ENCODE measurements at places on chromosomes 12 and 14.

DNA sequence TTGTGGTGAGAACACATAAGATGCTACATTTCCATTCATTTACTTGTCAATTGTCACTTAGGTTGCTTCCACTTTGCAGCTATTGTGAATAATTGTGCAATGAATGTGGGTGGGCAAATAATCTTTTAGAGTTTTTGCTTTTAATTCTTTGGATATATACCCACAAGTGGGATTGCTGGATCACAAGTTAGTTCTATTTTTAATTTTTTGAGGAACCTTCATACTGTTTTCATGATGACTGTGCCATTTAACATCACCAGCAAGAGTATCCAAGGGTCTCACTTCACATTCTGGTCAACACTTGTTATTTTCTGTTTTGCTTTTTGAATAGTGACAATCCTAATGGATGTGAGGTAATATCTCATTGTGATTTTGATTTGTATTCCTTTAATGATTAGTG is 10.5 kb downstream of the CLEC6A start:
- no peak for ATAC-seq

GRCh38 chr14:45679853-45680252 is 426.9 kb upstream of the MIS18BP1 start:
- ATAC-seq = peak; percentile 91

DNA sequence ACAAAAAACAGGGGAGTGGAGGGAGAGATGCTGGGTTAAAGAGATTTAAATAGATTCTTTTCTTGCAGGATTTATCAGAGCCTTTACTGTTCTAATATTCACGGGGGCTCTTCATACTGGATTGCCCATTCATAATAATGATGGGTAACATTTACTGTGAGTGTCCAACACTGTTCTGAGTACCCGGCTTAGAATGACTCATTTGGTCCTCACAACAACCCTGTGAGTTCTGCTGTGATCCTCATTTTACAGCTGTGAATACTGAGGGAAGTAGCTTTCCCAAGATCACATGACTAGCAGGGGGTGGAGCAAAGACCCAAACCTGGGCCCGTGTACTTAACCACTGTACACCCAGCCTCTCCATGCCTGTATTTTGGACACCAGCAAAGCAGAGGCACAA is 113.4 kb downstream of the NT5DC3 start:
- no peak for ATAC-seq

DNA sequence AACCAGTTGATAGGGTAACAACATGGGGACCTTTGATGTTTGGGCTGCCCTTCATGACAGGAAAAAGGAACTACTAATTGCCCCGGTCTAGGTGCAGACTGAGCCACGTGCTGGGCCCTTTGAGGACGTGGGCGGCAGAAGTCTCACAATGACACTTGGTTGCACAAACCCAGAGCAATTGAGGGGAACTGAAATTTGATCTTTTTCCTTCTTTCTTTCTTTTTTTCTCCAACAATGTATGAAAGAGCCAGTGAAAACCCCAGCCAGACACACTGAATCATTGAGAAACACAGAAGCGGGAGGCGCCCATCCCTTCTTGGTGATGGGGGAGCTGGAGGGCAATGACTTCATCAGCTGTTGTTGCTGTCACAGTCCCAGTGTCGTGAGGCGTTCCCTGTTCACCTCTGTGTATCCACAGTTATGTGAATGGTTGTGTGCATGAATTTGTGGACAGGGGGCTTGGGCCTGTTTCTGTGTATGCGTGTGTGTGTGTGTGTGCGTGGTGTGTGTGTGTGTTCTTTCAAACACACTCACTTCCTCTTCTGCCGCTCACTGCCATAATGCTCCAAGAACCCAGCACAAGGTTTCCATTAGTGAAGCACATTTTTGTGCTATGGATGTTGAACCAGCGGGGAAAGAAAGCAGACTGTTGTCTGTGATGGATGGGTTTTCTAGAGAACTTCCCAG is 137.5 kb upstream of the CCND2 start:
- ATAC-seq = no peak

DNA sequence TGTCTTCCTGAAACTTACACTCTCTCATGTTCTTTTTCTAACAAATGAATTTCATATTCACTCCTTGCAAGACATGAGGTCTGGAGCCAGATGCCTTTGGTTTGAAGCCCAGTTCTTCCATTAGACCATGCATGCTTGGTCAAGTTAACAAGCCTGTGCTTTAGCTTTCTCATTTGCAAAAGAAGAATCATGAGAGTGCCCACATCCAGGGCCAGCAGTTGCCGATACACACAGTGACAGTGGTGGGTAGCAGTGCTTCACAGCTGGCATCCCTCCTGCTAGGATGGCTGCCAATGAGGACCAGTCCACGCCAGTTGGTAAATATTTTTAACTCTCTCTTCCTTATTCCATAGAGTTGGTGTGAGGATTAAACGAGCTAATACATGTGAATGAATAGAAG is 163.1 kb downstream of the PHLDA1 start:
- ATAC-seq = no peak

DNA sequence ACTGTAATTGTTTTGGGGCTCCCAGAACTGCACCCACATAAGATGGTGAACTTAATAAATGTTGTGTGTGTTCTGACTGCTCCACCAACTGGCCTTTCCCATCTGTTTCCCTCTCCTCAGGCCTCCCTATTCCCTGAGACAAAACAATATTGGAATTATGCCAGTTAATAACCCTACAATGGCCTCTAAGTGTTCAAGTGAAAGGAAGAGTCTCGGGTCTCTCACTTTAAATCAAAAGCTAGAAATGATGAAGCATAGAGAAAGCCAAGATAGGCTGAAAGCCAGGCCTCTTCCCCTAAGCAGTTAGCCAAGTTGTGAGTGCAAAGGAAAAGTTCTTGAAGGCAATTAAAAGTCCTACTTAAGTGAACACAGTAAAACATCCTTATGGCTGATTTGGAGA is 13.4 kb downstream of the ACOT6 start:
- ATAC-seq = no peak

GRCh38 chr12:108647585-108648287 is 14.0 kb upstream of the SELPLG start:
- ATAC-seq = no peak

DNA sequence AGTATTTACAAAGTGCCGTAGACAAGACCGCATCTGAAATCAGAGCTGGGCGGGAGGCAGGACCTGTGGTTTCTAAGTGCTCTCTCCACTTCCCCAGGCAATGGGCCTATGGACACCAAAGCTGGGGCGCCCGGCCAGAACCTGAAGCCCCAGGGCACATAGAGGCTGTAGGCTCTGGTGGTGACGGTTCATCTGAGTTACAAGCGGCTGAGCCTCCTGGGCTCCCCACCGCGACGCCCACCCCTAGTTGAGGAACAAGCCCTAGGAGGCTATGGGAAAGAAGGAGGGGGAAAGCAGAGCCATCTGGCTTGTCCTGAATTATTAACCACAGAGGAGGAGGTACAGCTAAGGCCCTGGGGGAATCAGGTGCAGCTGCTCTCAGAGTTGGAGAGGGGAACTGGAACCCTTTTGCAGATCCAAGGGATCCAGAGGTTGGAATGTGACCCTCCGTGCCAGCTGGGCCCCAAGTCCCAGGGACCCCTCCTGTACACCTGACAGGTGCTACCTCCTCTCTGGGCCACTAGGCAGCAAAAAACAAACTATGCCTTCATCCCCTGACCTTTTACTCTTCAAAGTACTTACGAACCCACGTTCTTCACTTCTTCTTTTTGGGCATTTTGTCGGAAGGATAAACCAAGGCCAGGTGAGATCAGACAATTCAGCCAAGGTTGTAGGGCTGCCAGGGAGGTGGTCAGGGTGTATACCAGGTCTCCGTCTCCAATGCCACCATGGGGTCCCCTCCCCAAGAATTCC is 77.2 kb downstream of the ARL6IP4 start:
- no peak for ATAC-seq

GRCh38 chr12:80192087-80192486 is 92.8 kb downstream of the OTOGL start:
- ATAC-seq = no peak

- ATAC-seq = no peak
Measured at GRCh38 chr12:94080341-94081009, 67.9 kb upstream of the PLXNC1 start.

DNA sequence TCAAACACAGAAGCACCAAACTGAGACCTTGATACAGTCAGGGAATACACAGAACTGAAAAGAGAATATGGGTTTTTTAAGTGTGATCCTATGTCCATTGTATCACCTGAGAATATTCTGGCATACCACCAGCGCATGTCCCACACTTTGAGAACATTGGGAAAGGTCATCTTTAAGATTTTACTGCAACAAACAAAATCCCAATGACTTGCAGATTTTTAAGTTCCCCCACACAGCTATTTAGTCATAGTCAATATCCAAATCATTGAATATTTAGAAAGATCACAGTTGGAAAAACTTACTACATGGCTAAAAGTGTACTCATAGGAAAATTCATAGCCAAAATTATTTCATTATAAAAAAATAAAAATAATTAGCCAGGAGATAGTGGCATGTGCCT is 54.5 kb downstream of the TRPV4 start:
- ATAC-seq = no peak

DNA sequence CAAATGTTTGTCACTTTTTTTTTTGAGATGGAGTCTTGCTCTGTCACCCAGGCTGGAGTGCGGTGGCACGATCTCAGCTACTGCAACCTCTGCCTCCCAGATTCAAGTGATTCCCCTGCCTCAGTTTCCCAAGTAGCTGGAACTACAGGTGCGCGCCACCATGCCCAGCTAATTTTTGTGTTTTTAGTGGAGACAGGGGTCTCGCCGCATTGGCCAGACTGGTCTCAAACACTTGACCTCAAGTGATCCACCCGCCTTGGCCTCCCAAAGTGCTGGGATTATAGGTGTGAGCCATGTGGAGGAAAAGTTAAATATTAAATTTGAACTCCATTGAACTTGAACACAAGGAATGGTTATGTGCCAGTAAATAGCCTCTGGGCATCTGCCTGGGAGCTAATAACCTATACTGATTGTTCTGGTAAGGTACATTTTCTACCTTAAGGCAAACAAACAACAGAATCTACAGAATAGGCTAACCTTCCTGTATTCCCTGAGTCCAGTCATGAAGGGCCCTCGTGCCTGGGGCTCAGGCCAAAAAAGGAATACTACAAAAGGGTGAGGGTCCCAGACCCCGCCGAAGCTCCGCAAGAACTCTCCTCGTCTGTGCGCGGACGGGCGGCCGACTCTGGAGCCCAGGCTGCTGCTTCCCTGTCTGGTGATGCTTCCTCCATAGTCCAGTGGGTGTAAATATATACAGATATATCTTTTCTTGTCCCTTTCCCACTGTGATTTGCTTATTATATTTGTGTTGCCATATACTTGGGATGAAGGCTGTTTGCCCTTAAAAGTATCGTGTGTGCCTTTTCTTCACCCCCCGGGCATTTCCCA is 74.0 kb upstream of the EIF5 start:
- peak; percentile 89 for ATAC-seq

DNA sequence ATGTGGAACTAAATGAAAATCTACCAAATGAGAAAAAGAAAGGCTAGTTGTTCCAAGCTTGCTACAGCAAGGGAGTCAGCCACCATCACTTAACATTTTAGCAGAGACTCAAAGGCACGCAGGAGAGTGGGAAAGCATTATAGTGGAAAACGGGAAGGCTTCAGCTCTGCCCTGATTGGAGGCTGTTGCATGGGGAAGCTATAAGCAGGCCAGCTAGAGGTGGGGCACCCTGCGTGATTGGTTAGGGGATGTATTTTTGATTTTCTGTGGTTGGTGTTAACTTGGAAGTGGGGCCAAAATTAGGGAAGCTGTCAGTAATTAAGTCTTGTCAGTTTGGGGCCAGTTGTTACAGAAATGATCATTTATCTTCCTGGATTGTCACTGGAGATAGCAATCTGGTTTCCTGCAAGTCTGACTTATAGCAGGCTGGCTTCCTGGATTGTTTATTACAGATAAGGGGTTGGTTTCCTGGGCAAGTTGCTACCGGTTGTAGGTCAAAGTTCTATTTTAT is 93.9 kb downstream of the FAR2 start:
- ATAC-seq = peak; percentile 61

- no peak for ATAC-seq
Measured at GRCh38 chr12:10301103-10301502, 6.6 kb upstream of the KLRD1 start.

DNA sequence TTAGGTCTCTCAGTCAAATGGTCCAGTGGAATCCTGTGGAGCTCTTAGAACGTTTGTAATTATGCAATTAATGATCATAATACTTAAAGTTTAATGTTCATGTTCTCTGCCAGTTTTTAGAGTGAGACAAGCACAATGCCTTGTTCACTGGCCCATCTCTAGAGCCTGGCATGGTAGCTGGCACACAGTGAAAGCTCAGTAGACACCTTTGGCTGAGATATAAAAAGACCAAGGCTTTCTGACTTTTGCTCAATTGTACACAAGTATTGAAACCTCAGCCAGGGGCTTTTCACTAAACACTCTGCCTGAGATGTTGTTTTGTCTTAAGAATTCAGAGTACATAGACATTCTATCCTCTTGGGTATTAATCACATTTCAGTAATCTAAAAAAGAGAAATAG is 241.8 kb upstream of the ATP2B1 start:
- ATAC-seq = no peak

- ATAC-seq = no peak
Measured at GRCh38 chr14:40119765-40120164, 687.5 kb upstream of the FBXO33 start.

Data from SK-N-SH treated with all-trans-retinoic acid at 6 μM for 48 hours (cell line).